ENCODE measurements at places on chromosomes 1 and 21.

- H3K4me3 ChIP-seq = no peak overlapping the region
- no peaks in the 10 kb centered on the region for H3K4me1 ChIP-seq
- no peaks in the 10 kb centered on the region for H3K27me3 ChIP-seq
Observed at GRCh38 chr1:210553711-210554110, 225.0 kb downstream of the HHAT start.

GRCh38 chr1:23742670-23743286 is 493 bp upstream of the ELOA start:
- DNase-seq = peak; percentile 68
- H3K27ac ChIP-seq = no peak overlapping the region
- H3K36me3 ChIP-seq = peaks cover 6% of the 10 kb centered on the region
- peak overlapping the region; percentile 85 for H3K4me3 ChIP-seq
- H3K27me3 ChIP-seq = no peaks in the 10 kb centered on the region

GRCh38 chr1:25447547-25447946 is 16.9 kb downstream of the MACO1 start:
- no peak overlapping the region for H3K4me3 ChIP-seq
- no peak overlapping the region for H3K27ac ChIP-seq
- H3K4me1 ChIP-seq = no peaks in the 10 kb centered on the region
- no peaks in the 10 kb centered on the region for H3K36me3 ChIP-seq

DNA sequence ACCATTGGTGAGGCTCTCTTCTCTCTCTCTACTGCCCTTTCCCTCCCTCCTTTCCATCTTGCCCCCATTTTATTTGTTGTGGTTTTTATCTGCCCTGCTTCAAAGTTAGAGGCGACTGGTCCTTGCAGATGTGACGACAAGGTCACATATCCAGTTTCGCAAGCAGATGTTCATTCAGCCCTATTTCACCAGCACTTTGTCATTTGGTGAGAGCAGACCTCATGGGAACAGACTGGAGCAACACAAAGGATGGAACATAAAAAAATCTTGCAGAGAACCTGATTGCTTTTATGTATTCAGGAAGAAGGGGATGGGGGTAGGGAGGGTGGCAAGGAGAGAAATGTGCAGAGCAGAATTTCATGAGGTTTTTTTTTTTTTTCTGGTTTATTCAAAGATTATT is 84.3 kb downstream of the ELAVL4 start:
- no peaks in the 10 kb centered on the region for H3K36me3 ChIP-seq
- H3K27ac ChIP-seq = no peak overlapping the region

GRCh38 chr1:246583448-246584185 is 17.4 kb downstream of the CNST start:
- H3K36me3 ChIP-seq = no peaks in the 10 kb centered on the region
- H3K27me3 ChIP-seq = no peaks in the 10 kb centered on the region
- H3K27ac ChIP-seq = no peak overlapping the region
- H3K4me3 ChIP-seq = no peak overlapping the region
- no peaks in the 10 kb centered on the region for H3K4me1 ChIP-seq

- H3K4me3 ChIP-seq = no peak overlapping the region
- H3K36me3 ChIP-seq = no peaks in the 10 kb centered on the region
- no peak overlapping the region for H3K27ac ChIP-seq
- no peak for DNase-seq
Observed at GRCh38 chr1:223258751-223259198, 105.2 kb downstream of the SUSD4 start.

DNA sequence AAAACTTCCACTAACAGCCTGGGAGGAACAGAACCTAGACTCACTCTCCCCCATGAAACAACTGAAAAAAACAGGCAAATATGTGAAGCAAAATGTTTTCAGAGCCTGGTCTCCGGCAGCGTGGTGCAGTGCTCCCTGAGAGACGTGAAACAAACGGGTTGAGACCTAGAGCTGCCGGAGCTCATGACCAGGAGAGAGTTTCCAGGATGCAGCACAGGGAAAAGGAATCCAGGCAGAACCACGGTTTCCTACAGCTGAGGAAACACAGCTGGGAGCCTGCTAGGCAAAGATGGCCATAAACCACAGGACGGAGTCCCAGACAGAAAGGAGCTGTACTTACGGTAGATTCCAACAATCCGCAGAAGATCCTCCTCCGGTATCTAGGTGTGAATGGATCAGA is 20.2 kb upstream of the SLC19A1 start:
- H3K36me3 ChIP-seq = no peaks in the 10 kb centered on the region
- H3K27ac ChIP-seq = no peak overlapping the region
- DNase-seq = peak; percentile 7
- no peaks in the 10 kb centered on the region for H3K27me3 ChIP-seq
- no peaks in the 10 kb centered on the region for H3K4me1 ChIP-seq

DNA sequence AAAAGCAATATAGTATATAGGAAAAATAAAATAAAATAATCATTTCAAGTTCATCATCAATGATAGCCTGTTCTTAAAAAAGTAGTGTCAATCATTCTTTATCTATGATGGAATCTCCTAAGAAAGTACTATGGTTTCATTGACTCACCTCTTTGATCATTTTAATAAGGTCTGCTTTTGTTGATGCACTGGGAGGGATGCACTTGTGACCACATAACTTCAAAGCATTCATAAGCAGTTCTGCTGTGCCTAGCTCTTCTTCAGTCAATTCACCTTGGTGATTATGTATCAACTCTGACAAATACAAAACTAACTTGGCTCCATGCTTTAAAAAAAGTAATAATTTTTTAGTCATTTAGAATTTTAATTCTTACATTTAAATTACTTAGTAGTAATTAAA is 84.8 kb upstream of the GNG4 start:
- H3K36me3 ChIP-seq = no peaks in the 10 kb centered on the region
- H3K4me1 ChIP-seq = no peaks in the 10 kb centered on the region
- H3K4me3 ChIP-seq = no peak overlapping the region
- no peak overlapping the region for H3K27ac ChIP-seq
- no peaks in the 10 kb centered on the region for H3K27me3 ChIP-seq

DNA sequence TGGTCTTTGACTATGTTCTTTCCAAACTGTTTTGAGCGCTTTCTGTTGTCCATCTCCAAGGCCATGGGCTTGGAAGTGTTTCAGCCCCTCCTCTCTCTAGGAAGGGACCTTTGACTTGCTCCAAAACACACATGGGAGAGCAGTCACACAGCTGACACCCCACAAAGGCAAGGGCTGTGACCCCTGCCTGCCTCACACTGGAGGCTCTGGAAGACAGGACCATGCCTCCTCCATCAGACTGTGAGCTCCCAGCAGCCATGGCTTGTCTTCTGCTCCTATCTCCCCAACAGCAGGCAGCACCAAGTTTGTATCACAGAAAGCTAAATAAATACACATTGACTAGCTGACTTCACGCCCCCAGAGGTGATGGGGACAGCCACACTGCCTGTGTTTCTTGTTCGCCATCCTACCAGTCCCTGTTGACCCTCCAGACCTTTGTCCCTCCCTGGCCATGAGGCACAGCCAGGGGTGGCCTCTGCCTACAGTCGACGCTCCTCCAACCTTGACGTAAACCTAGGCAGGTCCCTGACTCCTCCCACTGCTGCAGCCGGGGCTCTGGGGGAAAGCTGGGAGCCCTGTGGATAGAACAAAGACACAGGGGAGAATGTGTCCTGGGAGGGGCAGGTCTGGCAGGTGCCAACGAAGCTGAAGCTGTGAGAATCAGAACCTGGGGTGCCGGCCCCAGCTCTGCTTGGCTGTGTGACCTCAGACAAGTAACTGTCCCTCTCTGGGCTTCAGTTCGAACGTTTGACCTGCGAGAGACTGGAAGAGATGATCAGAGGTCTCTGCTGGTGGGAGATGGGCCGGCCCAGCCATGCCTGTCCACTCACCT is 4.8 kb downstream of the PLA2G2F start:
- H3K36me3 ChIP-seq = no peaks in the 10 kb centered on the region
- no peaks in the 10 kb centered on the region for H3K4me1 ChIP-seq
- no peak overlapping the region for H3K27ac ChIP-seq
- no peak overlapping the region for H3K4me3 ChIP-seq
- H3K27me3 ChIP-seq = no peaks in the 10 kb centered on the region

DNA sequence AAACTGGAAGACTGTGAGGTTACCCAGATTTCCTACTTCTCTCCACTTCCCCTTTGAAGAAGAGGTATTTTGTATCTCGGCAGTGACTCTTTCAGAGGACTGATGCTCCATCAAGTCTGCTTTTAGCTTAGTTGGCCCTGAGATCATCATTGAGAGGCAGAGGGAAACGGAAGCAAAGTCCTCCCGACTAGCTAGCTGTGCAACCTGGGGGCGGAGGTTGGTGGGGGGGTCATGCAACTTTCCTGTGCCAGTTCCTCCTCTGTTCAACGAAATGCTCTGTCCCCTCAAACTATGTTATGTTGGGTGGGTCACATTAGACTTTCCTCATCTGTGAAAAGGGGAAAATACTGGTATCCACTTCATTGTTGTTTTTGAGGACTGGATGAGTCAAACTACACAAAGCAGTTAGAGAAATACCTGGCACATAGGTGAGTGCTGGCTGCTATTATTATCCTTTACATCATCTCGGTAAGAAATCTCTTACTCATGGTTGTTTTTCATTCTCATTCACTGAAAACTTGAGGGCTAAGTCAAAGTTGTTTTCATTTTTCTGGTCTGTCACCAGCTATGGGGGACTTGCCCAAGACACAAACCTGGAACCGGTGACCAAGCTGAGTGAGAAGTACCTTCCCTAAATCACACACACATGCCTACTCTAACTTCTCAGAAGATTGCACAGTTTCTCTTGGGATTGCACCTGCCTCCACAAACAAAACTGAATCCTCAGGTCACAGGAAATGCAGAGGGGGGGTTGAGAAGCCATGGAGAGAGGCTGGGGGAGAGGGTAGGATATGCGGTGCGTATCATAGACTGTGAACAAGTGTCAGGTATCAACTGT is 83.3 kb downstream of the ABCA4 start:
- DNase-seq = no peak
- no peak overlapping the region for H3K4me3 ChIP-seq

DNA sequence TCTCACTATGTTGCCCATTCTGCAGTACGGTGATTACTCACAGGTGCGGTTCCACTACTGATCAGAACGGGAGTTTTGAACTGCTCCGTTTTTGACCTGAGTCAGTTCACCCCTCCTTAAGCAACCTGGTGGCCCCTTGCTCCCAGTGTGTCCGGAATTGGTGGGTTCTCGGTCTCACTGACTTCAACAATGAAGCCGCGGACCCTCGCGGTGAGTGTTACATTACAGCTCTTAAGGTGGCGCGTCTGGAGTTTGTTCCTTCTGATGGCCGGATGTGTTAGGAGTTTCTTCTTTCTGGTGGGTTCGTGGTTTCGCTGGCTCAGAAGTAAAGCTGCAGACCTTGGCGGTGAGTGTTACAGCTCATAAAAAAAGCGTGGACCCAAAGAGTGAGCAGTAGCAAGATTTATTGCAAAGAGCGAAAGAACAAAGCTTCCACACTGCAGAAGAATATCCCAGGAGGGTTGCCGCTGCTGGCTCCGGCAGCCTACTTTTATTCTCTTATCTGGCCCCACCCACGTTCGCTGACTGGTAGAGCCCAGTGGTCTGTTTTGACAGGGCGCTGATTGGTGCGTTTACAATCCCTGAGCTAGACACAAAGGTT is 17.6 kb upstream of the PARP1 start:
- H3K36me3 ChIP-seq = no peaks in the 10 kb centered on the region
- no peak overlapping the region for H3K4me3 ChIP-seq
- H3K27me3 ChIP-seq = no peaks in the 10 kb centered on the region
- no peak for DNase-seq
- H3K27ac ChIP-seq = no peak overlapping the region
- no peaks in the 10 kb centered on the region for H3K4me1 ChIP-seq

DNA sequence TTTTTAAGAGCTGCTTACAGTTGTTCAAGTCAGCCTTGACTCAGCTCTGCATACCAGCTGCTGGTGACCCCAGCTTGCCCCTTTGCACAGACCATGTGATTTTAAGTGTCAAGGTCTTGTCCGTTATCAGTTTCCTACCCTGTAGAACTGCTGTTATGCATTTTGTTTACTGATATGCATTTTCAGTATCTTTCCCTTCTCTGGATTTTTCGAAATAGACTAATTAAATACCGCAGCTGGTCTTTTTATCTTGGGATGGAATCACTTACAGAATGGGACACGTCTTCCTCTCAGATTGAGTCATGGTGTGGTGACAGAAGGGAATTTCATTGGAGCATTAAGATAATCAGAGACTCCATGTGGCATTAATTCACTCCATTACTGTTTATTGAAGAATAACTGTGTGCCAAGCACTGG is 145.6 kb downstream of the FMN2 start:
- H3K36me3 ChIP-seq = no peaks in the 10 kb centered on the region
- no peaks in the 10 kb centered on the region for H3K27me3 ChIP-seq
- H3K27ac ChIP-seq = no peak overlapping the region
- H3K4me1 ChIP-seq = no peaks in the 10 kb centered on the region
- DNase-seq = no peak
- H3K4me3 ChIP-seq = no peak overlapping the region

- no peaks in the 10 kb centered on the region for H3K27me3 ChIP-seq
- no peak overlapping the region for H3K27ac ChIP-seq
- no peak overlapping the region for H3K4me3 ChIP-seq
- no peak for DNase-seq
Observed at GRCh38 chr1:110258734-110259133, 48.6 kb downstream of the KCNC4 start.

DNA sequence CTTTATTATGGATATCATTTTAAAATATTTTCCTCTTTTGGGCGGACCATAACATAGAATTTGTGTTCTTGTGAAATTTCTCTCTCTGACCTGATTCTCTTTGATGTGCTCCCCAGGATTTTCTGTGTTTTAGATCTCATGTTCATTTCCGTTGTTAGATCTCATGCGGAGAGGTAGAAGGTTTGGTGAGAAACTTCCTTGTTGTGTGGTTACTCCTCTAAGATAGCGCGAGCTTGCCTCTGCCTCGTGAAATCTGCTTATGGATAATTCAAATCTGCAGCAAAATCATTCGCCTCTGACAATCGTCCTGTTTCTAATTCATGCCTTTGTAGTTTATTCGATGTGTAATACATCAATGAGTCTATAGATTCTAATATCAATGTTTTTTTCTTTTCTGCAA is 580.4 kb downstream of the USP25 start:
- no peaks in the 10 kb centered on the region for H3K27me3 ChIP-seq
- H3K36me3 ChIP-seq = no peaks in the 10 kb centered on the region
- H3K4me3 ChIP-seq = no peak overlapping the region
- H3K4me1 ChIP-seq = no peaks in the 10 kb centered on the region
- no peak overlapping the region for H3K27ac ChIP-seq

DNA sequence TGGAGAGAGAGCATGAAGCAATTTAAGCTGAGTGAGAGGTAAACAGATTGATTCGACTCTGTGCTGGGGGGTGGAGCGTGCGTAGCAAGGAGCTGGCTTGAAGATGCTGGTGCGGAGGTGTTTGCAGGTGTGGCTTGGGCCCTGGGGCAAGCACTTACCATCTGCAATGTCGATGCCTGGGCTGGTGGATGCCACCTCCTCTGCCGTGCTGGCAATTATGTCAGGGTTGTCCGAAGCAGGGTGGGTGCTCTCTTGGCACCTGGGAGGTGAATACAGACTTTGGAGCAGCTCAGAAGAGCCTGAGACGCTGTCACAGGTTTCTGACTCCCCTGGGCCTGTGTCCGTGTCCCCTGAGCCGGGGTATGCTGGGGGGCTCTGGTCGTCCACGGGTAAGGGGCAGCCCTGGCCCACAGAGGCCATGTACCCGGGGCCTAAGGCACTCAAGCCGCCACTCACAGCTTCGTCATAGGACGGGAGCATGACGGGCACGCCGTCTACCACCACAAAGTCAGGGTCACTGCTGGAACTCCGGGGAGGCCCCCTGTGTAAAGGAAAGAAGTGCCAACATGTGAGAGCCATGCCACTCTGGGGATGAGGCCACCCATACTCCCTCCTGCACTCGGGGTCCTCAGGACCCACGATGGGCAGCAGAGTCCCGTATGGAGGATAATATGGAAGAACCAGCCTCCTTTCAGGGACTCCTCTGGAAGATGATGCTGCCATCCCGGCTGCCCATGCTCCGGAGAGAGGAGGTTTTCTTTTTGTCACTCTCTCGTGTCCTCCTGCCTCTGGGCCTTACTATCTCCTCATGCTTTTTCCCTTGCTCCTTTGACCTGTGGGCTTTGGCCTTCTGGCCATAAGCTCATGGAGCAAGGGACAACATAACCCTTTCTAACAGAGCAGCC is 80.3 kb upstream of the TLR5 start:
- H3K4me3 ChIP-seq = no peak overlapping the region
- no peaks in the 10 kb centered on the region for H3K4me1 ChIP-seq
- peaks cover 4% of the 10 kb centered on the region for H3K36me3 ChIP-seq

All from H9 (cell line).